Testis (tissue), 5 donors: ENCODE measurements at places on chromosomes 13 and 19.

GRCh38 chr13:30927595-30927994 lies 4.9 kb upstream of the TEX26 start:
- DNase-seq = no peak

- no peak for DNase-seq
Observed at GRCh38 chr13:28528848-28529247, 33.9 kb upstream of the FLT1 start.

DNA sequence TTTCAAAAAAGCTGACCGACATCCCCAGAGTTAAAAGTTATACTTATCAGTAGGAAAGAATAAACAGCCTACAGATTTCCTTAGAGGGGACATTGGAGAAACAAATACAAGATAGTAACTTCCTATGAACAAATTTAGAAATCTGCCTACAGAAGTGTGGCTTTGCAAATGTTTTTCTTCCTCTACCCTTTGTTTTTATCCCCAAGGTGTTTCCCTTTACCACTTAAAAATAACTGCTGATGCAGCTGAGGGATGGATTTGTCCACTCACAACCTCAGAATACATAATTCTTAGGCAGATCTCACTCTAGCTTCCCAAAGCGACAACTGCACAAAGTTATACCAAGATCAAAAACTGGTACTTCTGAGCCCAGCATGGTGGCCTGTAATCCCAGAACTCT lies 20.9 kb downstream of the MED4 start:
- no peak for DNase-seq

GRCh38 chr19:45348367-45349125 lies 8.0 kb downstream of the KLC3 start:
- no peak for DNase-seq

DNA sequence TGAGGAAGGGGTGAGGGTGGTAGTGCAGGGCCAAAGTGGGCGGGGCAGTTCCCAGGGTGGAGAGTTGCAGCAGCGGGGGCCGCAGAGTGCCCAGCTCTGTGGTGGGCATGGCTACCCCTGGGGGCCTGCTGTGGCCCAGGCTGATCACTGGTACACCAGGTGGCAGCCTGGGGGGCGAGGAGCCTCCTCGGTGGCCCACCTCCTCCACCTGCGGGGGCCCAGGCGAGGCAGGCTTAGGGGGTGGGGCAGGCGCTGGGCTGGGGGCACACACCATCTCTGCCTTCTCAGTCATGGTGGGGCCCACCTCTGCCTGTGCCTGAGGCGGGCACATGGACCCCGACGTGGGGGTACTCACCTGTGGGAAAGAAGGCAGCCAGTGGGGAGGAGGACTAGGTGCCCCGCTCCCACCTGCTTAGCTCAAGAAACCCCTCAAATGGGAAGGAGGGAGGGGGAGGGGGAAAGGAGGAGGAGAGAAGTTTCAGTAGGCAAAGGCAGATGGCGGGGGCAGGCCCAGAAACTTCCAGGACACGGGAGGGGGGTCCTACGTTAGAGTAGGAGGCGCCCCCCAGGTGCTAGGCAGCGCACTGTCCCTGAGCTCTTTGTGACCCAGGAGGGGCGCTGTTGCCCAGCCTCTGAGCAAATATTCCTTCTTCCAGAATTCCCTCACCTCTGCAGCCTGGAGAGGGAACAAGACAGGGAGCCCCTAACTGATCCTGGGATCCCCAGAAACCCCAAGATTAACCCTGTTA lies 1.6 kb downstream of the LYL1 start:
- DNase-seq = no peak

GRCh38 chr13:59906413-59907049 lies 257.2 kb downstream of the DIAPH3 start:
- DNase-seq = no peak

GRCh38 chr19:7868671-7869452 lies 5.3 kb downstream of the PRR36 start:
- DNase-seq = peak; percentile 74

DNA sequence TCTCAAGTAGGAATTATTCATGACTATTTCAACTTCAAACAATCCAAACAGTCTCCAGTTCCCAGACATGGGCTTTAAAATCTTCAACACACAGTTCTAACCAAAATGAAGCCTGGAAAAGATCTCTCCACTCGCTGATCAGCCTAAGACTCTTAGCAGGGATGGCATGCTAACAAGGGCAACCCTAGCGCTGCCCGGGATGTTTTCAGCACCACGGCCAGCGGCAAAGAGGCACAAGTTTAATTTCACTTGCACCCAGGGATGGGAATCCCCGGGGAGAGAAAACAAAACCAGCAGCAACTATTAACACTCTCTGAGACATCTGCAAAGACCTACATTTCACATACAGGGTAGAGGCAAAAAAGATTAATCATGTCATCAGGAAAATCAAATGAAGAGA lies 43.0 kb downstream of the CACNA1A start:
- DNase-seq = peak; percentile 16

GRCh38 chr13:91286317-91286716 lies 61.2 kb upstream of the MIR17HG start:
- no peak for DNase-seq

DNA sequence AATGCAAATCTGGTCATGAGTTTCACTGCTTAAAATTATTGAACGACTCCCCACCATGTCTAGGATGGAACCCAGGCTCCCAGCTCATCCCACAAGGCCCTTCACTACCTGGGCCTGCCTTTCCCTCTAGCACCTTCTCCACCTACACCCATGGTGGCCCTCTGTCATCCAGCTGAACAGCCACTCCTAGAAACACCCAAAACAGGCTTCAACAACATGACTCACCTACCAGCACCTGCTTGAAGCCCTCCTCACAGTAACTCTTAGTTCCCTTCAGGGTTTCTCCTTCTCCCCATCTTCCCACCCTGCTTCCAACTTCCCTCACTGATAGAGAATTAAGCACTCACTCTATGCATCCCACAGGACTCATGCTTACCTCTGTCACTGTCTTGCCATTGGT lies 6.6 kb upstream of the IGFL2 start:
- DNase-seq = no peak

DNA sequence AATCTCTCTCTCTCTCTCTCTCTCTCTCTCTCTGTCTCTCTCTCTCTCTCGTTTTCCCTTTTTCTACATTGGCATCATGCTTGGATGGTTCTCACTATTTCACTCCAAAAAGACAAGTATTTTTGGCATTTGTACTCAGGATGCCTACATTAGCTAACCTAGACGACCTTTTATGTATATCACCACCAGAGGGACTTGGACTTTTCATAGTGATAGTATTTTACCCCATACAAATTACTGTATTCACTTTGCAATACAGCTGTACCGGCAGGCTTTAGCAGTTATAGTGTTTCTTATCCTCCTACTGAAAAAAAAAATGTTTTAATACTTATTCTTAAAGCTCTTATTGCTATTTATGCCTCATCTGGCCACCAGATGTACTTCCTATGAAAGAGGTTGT lies 687.2 kb upstream of the KLHL1 start:
- no peak for DNase-seq

- DNase-seq = no peak
Observed at GRCh38 chr19:44704982-44705381, 6.0 kb downstream of the CEACAM16 start.

- DNase-seq = no peak
Observed at GRCh38 chr19:55176076-55176475, 4.0 kb downstream of the SYT5 start.

- DNase-seq = no peak
Observed at GRCh38 chr13:23203516-23203915, 22.7 kb downstream of the SGCG start.

GRCh38 chr13:111789011-111789410 lies 277.9 kb upstream of the SOX1 start:
- DNase-seq = no peak

GRCh38 chr13:48297131-48297786 lies 6.3 kb upstream of the RB1 start:
- DNase-seq = no peak

DNA sequence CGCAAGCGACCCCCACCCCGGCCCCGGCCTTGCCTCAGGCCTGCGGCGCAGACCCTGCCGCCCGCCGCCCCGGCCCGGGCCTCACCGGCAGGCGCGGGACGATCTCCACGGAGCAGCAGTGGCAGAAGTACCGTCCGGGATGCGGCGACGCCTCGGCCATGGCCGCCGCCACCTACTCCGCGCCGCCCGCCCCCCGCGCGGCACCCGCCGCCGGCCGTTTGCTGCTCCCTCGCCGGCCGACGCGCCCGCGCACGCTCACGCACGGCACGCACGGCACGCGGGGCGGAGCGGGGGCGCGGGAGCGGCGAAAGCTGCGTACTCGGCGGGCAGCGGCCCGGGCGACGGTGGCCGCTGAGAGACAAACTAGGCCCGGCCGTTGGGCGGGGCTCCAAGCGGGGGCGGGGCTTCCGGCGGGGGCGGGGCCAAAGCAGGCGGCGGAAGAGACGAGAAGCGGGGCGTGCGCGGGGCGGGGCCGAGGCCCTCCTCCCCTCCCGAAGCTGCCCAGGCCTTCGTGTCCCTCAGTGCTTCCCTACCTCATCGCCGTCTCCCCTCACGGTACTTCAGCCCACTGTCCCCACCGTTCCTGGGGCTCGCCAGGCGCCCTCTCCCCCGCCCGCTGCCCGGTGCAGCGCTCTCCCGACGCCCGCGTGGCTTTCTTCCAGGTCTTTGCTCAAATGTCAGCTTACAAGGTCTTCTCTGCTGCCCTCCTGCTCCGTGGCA lies at the start of gene RNF126:
RNF126 (minus strand) TSS at position 253 of the 720 bp plus-strand sequence; CDS start at position 160, 93 bp downstream.
- DNase-seq = peak; percentile 93

DNA sequence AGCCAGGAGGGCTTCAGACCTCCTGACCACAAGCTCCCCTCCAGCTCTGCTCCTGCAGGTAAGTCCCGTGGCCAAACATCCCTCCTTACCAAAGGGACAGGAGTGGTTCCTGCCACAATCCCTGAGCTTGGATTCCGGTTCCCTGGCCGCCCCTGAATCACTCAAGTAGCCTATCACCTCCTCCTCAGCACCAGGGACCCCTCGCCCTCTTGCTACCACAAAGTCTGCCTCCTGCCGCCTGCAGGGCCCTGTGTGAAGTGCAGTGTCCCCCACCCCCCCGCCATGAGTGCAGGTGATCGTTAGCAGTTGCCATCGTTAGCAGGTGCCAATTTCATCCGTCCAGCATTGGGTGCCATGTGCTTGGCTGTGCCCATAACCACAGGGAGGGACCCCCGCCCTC lies 40.8 kb upstream of the RANBP3 start:
- no peak for DNase-seq

- DNase-seq = no peak
Observed at GRCh38 chr19:3984584-3984907, 717 bp downstream of the EEF2 start.

- no peak for DNase-seq
Observed at GRCh38 chr13:53214433-53214832, 185.8 kb downstream of the OLFM4 start.

DNA sequence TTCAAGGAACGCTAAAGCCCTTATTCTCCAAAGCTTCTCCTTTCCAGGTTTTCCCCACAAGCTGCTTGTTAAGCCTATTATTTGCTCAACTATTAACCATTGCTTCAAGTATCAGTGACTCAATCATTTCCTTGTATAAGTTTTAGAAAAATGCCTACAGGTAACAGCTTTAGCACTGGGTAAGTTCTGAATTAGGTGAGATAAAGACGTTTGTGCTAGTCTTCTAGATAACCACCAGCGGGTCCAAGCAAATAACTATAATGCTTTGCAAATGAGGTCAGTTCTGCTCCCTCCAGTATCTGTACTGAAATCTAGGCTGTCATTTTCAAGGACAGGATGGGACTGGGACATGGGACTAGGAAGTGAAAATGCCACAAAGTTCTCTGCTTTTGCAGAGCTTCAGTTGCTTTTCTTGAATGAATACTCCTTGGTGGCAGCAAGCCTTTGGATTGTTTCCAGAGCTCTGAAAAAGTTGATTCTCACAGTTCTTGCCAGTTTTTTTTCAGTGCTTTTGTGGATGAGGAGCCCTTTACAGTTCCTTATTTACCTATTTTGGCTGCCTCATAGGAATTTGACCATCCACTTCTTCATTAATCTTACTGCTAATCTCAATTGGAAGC lies 1487.7 kb downstream of the EFNB2 start:
- no peak for DNase-seq

DNA sequence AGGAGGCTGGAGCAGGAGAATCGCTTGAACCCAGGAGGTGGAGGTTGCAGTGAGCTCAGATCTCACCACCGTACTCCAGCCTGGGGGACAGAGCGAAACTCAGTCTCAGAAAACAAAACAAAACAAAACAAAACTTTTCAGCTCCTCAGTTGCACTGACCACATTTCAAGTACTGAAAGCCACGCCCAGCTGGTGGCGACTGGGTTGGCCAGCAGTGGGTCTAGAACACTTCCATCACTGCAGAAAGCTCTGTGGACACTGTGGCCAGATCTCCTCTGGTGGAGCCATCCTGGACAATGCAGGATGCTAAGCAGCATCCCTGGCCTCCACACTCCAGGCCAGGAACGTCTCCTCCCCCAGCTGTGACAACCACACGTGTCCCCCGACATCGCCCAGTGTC lies 21.1 kb downstream of the TLE2 start:
- DNase-seq = no peak

DNA sequence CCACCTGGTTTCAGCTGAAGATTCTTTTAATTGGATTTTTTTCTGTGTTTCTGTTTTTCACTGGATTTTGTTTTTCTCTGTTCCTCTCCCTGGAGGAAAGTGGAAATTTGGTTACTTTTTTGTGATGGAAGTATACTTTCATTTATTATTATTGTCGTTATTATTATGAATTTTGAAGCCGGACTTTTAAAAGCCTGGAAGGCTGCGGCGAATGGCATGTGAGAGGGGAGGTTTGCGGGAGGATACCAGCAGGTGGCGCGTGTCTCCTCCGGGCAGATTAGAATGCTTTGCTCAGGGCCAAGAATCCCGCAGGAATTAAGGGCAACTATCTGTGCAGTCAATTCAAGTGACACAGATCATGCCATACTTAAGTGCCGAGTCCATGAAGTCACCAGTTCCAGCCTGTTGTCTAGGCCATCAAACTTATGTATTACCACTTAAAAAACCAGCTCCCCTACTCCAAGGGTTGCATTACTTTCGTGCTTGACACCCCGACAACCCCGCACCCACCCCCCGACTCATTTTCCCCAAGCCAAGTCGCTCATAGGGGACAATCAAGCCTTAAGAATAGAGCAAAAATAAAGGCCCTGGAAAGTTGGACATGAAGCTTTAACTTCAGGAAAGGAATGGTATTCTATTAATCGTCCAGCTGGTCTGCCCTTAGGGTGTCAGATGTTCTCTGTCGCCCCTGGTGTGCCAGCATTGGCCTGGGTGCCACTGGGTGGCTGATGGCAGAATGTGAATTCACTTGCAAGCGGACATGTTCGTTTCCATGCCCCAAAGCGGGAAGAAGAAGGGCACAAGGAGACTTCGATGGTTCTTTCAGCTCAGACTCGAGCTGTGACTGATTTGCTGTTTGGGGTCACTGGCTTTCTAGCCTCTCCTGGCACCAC lies 1.3 kb upstream of the LRCH1 start:
- peak; percentile 92 for DNase-seq

- DNase-seq = no peak
Observed at GRCh38 chr19:51319649-51320279, 8.3 kb downstream of the IGLON5 start.

- no peak for DNase-seq
Observed at GRCh38 chr13:46063292-46063691, 10.7 kb upstream of the ZC3H13 start.

GRCh38 chr13:70388935-70389334 lies 280.7 kb upstream of the KLHL1 start:
- DNase-seq = no peak

- no peak for DNase-seq
Observed at GRCh38 chr19:29029268-29029958, 183.5 kb downstream of the UQCRFS1 start.
